ENCODE measurements at places on chromosomes 3 and 15. TPM values are rescaled to one million over a fixed set of nuclear protein-coding genes. Genes with fewer than 3 reads are reported as not detected.

GRCh38 chr15:69881766-69882165 lies 216.0 kb downstream of the TLE3 start:
- no peak for DNase-seq

- DNase-seq, result no peak
These were observed 9.7 kb downstream of the EPHB1 start for GRCh38 chr3:134804508-134805480.

DNA sequence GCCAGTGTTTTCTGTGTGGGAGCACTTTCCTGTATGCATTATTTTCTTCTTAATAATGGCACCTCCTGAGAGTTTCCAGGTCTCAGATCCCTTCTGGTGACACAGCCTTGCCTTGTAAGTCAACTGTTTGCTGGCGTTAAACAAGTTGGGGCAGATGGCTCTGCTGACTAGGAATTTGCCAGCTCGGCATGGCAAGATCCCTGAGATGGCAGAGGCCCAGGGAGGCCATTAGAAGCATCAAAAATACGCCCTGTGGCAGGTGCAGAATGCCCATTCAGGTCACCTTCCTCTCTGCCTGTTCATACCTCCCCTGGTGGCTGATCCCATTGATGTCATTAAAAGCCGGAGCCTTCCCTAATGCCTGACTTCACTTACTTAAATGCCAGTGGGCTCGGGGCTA lies 320.9 kb upstream of the CTDSPL start:
- no peak for DNase-seq

DNA sequence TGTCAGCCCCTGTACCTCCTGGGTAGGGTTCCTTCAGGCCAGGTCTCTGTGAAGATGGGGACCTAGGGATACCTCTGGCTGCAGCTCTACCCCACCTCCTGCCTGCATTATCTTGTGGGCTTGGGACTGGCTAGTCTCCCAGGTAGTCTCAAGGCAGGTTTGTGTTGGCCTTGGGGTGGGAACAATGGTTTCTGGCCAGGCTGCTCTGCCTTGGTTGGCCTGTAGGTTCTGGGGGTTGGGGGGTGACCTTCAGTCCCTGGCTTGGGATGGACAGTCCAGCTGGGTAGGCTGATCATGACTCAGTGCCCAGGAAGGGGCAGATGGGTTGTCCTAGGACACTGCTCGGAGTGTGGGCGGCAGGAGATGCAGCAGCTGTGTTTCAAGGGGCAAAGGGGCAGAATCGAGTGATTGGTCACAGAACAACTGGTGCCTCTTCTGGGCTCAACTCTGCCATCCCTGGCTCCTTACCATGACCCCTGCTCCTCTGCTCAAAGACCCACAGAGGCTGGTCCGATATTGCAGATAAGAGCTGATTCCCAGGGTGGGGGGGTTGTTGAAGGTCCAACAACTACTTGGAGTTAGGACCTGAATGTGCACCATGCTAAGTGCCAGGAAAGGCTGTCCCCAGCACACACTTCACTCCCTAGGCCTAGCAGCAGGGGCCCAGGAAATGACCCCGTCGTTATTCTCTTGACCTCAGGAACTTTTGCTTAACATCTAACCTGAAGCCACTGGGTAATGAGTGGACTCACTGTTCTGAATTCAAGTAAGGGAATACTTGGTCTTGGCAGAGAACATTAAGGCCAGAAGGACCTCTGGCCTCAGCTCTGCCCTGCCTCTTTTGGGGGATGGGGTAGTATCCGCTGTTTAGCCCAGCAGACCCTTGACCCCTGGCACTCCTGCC lies 18.1 kb upstream of the BSN start:
- DNase-seq, result no peak

GRCh38 chr3:122660297-122660974 lies 20.2 kb upstream of the PARP14 start:
- DNase-seq, result no peak

DNASE1L3 gene
- total RNA-seq, result 0.07 TPM

CFAP20DC gene
- total RNA-seq, result 2.3 TPM

DNA sequence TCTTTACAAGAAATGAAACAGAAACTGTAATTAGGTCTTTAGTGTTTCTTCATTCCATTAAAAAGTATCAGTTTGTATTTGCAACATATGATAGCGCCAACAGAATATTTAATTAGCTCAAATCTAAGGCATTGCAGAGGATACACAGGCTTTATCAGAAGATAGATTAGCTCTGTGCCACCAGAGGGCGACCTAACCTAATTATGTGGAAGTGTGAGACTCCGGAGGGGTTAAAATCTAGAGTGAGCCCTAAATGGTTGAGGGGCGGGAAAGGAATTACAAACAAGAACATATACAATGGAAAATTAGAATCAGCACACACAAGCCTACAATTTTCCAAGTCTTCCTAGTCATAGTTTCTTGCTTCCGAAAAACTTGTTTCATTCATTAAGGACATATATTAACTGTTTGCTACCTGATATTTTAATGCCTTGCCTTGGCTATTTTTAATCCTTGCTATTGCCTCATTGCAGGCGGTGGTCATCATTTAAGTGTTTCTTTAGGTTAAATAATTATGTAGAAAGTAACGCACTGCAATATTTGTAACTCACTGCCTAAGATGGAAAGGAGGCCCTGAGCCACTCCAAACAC lies 18.0 kb upstream of the RYR3 start:
- peak; percentile 7 for DNase-seq

ANKRD34C gene
- not detected for total RNA-seq

- DNase-seq, result no peak
These were observed 30.1 kb upstream of the PLOD2 start for GRCh38 chr3:146191051-146191450.

GRCh38 chr3:23945663-23945912 lies 502 bp downstream of the NR1D2 start:
- DNase-seq, result no peak

DNA sequence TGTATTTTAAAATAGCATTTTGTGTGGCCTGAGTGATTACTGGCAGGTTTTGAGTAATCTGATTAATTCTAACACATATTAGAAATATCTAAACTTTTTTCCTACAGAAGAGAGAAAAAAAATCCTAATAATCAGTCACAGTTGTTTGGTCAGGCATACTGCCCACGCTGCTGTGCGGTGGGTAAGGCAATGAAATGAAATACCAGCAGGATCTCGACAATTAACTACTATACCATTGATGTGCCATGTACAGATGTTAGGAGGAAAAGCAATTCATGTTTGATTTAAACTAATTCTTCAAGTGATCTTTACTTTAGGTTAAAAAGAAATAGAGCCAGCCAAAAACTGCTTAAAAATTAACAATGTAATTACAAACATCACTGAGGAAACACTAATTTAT lies 5.2 kb downstream of the GRAMD2A start:
- DNase-seq, result no peak

UBA7 gene
- total RNA-seq, result 42.2 TPM

DNA sequence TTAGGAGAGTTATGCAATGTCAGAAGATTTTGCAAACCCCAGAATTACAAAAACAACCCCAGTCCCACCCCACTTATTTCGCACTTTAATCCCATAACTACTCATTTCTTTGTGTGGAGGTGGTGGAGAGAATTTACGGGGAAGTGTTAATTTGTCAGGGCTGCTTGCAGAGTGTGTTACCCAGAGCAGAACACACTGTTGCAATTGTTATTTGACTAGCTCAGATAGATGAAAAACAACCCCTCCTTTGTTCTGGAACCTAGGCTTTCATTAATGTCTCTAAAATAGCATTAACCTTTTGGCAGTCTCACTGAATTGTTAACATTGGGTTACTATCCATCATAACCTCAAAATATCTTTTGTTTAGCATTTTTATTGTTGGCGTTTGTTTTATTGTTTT lies 55.8 kb upstream of the MINAR1 start:
- no peak for DNase-seq

DNA sequence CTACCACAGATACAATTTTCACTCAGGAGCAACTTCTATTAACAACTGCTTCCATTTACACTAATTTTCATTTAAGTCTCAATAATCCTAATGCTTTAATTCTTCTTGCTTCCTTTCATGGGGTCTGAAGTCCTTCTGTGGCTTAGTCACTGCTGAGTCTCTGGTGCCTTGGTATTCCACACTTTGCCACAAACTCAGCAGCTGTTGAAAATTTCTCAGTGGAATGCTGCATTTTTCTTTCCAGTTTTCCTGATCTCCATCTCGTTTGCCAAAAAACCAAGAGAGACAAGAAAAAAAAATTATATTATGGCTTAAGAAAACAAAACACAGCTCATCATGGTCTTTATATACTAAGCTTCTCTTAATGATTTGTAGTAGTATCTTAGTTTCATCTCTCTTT lies 269.2 kb upstream of the AZI2 start:
- no peak for DNase-seq

- no peak for DNase-seq
These were observed 10.1 kb downstream of the MCM2 start for GRCh38 chr3:127608362-127608718.

GRCh38 chr15:67358812-67359211 lies 104.2 kb downstream of the IQCH start:
- no peak for DNase-seq

SLC24A5 gene
- total RNA-seq, result not detected

GRCh38 chr3:74273555-74274402 lies 340.7 kb downstream of the CNTN3 start:
- DNase-seq, result no peak

GRCh38 chr3:187230011-187230410 lies 32.7 kb downstream of the RTP1 start:
- DNase-seq, result no peak

- no peak for DNase-seq
These were observed 201.7 kb downstream of the MEIS2 start for GRCh38 chr15:36898536-36899126.

All from pulmonary artery endothelial cell (primary cell).